KG1 (cell line): ENCODE measurements at places on chromosomes 6 and 20.

DNA sequence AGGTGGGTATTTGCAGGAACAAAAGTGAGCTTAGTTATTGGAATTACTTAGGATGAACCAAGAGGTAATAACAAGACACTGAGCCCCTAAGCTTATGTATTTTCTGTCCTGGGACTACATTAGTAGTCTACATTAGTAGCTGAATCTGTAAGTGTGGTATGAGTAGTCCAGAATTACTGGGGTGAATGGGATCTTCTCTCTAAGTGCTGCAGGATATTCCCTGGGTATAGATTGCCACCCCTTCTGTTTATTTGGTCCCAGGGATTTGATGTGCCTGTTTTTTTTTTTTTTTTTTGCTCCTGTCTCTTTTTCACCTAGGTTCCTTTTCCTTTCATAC, 5.9 kb downstream of the CD2AP start:
- DNase-seq: no peak

DNA sequence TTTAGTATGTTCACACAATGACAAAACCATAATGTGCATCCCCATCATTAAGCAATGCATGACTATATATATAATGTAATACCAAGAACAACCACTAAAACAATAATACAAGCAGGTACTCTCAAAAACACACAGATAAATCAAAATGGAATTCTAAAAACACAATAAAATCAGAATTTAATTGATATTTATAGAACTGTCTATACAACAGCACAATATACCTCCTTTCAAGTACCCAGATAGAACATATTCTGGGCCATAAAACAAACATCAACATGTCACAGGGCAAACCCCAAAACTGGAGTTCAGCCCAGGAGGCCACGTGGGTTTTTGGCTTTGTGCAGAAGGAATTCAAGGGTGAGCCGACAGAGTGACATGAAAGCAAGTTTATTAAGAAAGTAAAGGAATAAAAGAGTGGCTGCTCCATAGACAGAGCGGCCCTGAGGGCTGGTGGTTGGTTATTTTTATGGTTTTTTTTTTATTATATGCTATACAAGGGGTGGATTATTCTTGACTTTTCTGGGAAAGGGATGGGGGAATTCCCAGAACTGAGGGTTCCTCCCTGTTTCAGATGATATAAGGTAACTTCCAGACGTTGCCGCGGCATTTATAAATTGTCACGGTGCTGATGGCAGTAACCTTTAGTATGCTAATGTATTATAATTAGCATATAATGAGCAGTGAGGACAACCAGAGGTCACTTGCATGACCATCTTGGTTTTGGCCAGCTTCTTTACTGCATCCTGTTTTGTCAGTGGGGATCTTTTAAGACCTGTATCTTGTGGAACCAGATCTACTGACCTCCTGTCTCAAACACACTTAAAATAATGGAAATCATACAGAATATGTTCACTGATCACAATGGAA, 5.6 kb downstream of the RAB23 start:
- DNase-seq: no peak

- peak; percentile 4 for DNase-seq
Measured at GRCh38 chr6:66897576-66897975, 1190.5 kb upstream of the EYS start.

- no peak for DNase-seq
Measured at GRCh38 chr6:108732091-108732870, 115.9 kb upstream of the ARMC2 start.

DNA sequence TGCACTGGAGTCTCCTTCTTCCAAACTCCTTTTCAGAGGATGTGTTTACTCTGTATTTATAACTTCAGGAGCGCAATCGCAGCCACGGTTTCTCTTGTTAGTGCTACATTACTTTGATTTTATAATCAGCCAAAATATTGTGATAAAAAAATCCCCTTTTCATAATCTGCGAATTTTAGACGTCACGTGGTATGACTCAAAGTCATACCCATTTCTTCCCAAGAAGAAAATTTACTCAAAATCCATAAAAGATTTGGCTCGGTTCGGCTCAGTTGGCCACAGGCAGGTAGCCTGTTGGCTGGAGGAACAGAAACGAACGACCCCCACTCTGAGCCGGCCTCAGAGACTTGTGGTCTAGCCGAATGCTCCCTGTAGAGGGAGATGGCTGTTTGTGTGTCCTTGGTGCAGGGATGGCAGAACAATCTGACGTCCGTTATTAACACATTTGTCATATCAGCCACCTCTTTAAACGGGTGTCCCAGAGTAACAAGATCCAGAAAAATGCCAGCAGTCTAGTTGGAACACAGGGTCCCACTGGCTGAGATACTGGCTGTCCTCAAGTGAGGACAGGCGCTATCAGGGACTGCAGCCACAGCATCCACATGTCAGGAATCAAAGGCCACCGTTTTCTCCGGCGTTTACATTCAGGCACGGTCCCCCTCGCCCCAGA, 247.6 kb downstream of the DLL1 start:
- DNase-seq: no peak

DNA sequence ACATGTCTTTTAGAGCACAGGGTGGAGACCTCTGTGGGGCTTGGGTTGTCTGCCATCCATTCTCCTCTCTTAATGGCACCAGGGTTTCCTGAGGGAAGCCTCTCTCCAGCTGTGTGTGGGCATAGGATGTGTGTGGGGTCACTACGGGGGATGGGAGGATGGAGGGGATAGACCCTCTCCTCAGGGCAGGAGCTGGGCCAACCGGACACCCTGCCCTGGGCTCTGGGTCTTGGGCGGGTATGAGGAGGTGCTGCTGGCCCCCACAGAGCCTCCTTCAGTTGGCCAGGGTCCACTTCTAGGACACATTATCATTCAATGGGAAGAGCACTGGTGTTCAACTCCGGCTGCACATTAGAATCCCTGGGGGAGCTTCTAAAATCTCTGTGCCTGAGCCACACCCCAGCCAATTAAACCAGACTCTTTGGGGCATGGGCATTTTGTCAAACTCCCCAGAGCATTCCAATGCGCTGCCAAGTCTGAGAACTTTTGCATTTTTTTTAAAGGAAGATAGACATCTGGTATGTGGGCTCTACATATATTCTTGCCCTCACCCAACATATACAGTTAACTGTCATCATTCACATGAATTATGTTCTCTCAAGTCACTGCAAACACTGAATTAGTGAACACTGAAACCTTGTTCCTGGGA, 38.5 kb downstream of the TRAM2 start:
- DNase-seq: no peak

- no peak for DNase-seq
Measured at GRCh38 chr6:28725890-28726348, 197.9 kb downstream of the TRIM27 start.

GRCh38 chr20:18057101-18057993, at the start of gene OVOL2:
OVOL2 (minus strand) TSS chr20:18057916; CDS start chr20:18057634, 282 bp downstream.
- no peak for DNase-seq

GRCh38 chr6:154487367-154488247, 22.9 kb downstream of the CNKSR3 start:
- no peak for DNase-seq

DNA sequence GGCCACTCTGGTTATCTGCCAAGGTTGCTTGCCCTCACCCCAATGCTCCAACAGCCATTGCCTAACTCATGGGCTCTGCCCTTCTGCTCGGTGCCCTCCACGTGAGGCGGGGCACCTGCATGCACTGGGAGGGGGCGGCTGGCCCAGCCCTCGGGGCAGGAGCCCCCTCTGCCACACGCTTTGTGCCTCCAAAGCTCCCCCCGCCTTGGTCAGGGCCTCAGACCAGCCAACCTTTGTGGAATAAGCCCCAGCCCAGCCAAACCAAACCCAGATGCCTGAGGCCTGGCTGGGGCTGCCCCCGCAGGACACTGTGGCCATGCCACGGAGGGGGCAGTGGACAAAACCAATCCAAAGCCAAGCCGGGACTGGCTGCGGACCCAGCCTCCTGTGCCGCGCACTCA, 21.4 kb downstream of the SDCBP2 start:
- no peak for DNase-seq

DNA sequence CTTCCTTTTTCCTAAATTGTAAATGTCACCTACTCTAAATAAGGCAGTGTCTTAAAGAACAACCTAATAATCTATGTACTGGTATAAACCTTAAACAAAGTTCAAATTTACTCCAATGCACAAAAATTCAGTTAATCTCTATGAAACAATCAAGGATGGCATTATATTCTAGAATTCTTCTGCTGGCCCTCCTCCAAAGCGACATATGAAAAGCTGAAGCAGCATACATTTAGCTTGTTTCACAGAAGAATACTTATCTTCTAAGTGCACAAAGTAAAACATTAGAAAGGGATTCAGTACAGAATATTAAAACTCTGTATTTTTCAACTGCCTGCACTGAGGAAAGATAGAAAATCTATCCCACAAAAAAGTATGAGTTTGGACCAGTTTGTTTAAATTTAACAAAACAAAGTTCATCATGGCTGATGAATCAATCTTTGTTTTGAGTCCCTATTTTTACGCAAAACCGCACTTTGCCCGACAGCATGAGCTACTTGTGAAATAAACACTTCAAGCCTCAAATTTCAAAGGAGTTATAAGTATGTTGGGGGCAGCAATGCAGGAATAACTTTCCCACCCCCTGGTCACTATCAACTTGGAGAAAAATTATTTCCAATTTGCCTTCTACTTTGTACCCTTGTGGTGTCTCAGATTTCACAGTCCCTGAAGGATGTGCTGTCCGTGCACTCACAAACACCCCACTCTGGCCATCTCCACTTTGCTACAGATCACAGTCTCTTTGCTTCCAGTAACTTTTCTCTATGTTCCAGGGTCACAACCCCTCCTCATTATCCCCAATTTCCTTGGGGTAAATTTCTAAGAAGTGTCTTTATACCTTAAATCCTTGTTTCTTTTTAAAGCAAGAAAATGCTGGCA, 238.2 kb downstream of the PRKN start:
- DNase-seq: no peak

GRCh38 chr6:62392291-62392690, 106.3 kb upstream of the KHDRBS2 start:
- no peak for DNase-seq

DNA sequence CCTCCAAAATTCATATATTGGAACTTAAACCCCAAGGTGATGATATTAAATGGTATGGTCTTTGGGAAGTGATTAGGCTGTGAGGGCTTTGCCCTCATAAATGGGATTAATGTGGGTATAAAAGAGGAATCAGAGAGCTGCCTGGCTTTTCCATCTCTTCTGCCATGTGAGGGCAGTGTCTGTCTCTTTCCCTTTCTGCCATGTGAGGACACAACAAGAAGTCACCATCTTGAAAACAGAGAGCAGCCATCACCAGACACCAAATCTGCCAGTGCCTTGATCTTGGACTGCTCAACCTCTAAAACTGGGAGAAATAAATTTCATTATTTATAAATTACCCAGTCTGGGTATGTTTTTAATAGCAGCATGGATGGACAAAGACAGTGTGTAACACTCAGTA, 263.0 kb downstream of the PAX1 start:
- DNase-seq: no peak

- DNase-seq: no peak
Measured at GRCh38 chr6:134657751-134658527, 292.0 kb downstream of the ALDH8A1 start.

DNA sequence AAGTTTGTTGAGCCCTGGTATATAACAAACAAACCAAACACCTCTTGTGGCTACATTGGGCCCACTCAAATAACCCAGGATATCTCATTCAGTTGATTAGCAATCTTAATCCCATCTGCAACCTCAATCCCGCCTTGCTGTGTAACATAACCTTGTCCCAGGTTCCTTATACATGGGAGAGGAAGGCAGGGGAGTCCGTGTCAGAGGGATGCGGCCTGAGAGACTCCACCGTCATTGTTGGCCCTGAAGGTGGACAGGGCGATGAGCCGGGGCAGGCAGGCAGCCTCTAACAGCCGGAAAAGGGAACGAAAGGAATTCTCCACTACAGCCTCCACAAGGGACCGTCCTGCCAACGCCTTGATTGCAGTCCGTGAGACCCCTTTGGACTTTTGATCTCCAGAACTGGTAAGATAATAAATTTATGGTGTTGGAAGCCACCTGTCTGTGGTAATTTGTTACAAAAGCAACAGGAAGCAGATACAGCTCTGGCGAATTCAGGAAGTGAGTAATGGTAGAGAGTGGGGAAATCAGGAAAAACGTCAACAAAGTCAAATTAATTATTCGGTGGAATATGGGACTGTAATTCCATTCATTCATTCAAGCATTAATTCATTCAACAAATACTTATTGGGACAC, 124.5 kb upstream of the SALL4 start:
- no peak for DNase-seq

DNA sequence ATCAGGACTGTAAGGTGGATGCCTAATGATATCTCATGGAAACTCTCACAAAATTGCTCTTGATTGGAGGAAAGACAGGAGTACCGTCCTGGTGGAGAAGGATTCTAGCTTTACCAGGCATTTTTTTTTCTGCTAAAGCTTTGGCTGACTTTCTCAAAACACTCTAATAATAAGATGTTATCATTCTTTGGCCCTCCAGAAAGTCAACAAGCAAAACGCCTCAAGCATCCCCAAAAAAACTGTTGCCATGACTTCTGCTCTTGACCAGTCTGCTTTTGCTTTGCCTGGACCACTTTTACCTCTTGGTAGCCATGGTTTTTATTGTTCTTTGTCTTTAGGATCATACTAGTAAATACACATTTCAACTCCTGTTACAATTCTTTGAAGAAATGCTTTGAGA, 55.5 kb upstream of the RUNX2 start:
- no peak for DNase-seq

DNA sequence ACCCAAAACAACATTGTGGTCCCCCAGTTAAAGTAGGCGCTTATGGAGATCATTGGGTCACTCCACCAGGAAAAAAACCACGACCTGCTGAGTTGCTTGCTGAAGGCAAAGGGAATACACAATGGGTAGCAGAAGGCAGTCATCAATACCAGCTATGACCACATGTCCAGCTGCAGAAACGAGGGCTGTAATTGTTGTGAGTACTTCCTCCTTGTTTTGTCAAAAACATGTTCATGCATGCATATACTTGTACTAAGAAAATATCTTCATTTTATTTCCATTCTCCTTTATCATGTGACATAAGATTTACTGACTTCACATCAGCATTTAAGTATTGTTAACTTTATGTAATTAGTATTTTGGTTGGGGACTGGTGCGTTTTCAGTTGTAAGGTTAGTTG, 16.9 kb downstream of the SERINC1 start:
- DNase-seq: no peak

GRCh38 chr6:81962198-81962597, 209.7 kb upstream of the TENT5A start:
- DNase-seq: no peak

GRCh38 chr6:134550604-134551003, 232.7 kb upstream of the SGK1 start:
- DNase-seq: no peak

DNA sequence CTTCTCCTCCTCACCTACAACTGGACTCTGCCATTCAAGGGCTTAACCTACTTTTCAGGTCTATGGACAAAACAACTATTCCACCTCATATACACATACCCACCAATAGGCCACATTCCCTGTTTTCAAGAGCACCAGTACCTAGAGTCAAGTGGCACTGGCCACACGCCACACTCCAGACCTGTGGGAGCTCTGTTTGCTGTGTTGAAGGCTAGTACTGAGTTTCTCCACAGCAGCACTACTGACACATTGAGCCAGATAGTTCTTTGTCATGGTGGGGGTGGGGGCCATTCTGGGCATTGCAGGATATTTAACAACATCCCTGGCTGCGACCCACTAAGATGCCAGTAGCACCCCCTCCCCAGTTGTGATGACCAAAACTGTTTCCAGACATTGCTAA, 84.1 kb downstream of the RALGAPA2 start:
- DNase-seq: no peak

- no peak for DNase-seq
Measured at GRCh38 chr20:24662752-24663365, 193.4 kb downstream of the SYNDIG1 start.
